ENCODE measurements at places on chromosomes 16 and 17. TPM values are rescaled to one million over a fixed set of nuclear protein-coding genes. Genes with fewer than 3 reads are reported as not detected.

Gene SMARCD2
- 65.7 TPM for total RNA-seq

Gene RASD1
- 10.0 TPM for total RNA-seq

Gene ARL5C
- total RNA-seq = not detected

Gene KANSL1
- 52.8 TPM for total RNA-seq

Gene CTRL
- 0.76 TPM for total RNA-seq

Gene MYCBPAP
- total RNA-seq = 0.16 TPM

Data from bladder microvascular endothelial cell (primary cell).